Activated T-helper 2 cell treated with anti-CD3 and anti-CD28 coated beads, Interferon-gamma antibody, Interleukin-2, Interleukin-4, amounts not matched to agents 10 μg/mL and 5 μg/mL and 100 μg/mL, durations not matched to agents 14 hours and 24 hours and 36 hours (primary cell): ENCODE measurements at places on chromosomes 1 and 21. TPM values are rescaled to one million over a fixed set of nuclear protein-coding genes. Genes with fewer than 3 reads are reported as not detected.
A peak's percentile ranks its signal among the peaks of the same experiment; 100 is the strongest.

- no peak overlapping the region for H3K4me3 ChIP-seq
- no peak for DNase-seq
- H3K36me3 ChIP-seq: peaks cover 17% of the 10 kb centered on the region
- peak overlapping the region; percentile 29 for H3K27ac ChIP-seq
- H3K4me1 ChIP-seq: peaks cover 26% of the 10 kb centered on the region
Observed at GRCh38 chr21:36065497-36066036, 4.3 kb upstream of the CBR1 start.

- no peaks in the 10 kb centered on the region for H3K4me1 ChIP-seq
- no peak overlapping the region for H3K4me3 ChIP-seq
- H3K27ac ChIP-seq: no peak overlapping the region
- peaks cover 7% of the 10 kb centered on the region for H3K27me3 ChIP-seq
Observed at GRCh38 chr1:211638689-211639101, 36.7 kb downstream of the NEK2 start.

DNA sequence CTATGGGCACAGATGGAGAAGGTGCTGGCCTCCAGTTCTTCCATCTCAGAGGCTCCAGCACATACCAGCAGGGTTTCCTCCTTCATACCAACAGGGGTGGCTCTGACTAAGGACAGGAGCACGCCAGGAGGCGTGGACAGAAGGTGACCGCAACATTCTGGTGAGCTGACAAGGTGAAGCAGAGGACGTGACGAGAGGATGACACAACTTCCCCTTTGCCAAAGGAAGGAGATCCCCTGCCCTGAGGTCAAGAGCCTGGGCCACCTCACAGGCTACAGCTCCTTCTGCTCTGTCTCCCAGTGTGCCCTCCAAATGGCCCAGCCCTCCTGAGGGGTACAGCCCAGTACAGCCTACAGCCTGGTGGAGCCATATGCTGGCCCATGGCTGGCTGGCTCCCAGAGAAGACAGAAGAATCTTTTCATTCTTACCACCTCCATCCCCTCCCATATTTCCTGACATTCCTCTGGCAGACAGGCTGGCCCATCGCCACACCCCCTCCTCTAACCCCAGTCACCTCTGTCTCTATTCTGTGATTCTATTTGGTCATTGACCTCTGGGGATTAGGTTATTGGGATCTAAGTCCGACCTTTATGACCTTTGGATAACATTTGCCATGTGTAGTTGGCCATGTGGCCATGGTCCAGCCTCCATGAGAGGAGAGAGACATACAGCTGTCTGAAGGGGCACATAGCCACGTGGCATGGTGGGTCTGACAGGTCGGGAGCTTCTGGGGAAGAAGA, 5.1 kb upstream of the LAMB3 start:
- H3K27ac ChIP-seq: no peak overlapping the region
- no peak for DNase-seq
- H3K36me3 ChIP-seq: no peaks in the 10 kb centered on the region
- H3K4me1 ChIP-seq: peaks cover 39% of the 10 kb centered on the region
- no peak overlapping the region for H3K4me3 ChIP-seq

DNA sequence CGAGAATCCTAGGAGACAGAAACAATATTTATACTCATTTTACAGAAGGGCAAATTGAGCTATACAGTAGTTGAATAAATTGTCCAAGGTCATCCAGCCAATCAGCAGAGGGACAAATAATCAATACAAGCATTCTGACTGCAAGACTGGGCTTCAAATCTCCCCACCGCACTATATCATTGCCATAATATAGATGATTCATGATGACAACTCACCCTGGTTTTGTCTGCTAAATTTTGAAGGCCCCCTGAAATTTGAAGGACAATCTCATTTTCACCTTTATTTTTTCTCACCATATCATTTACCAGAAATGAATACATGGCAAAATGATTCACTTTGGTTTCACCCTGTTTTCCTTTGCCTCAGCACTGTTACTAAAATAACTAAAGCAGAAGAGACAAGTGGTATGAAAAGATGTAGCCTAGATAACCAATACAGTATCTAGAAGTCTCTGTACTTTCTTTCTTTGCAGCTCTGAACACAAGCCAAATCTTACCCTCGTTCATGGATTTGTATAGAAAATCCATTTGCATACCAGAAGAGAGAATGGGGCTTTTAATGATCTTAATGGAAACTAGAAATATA, 292.5 kb downstream of the TTLL7 start:
- H3K36me3 ChIP-seq: no peaks in the 10 kb centered on the region
- no peak overlapping the region for H3K4me3 ChIP-seq
- no peak for DNase-seq
- no peak overlapping the region for H3K27ac ChIP-seq

- H3K4me3 ChIP-seq: no peak overlapping the region
- H3K4me1 ChIP-seq: peaks cover 4% of the 10 kb centered on the region
- no peaks in the 10 kb centered on the region for H3K36me3 ChIP-seq
- no peak for DNase-seq
- no peak overlapping the region for H3K27ac ChIP-seq
- H3K27me3 ChIP-seq: peaks cover 3% of the 10 kb centered on the region
Observed at GRCh38 chr1:26025517-26025916, 3.9 kb downstream of the EXTL1 start.

DNA sequence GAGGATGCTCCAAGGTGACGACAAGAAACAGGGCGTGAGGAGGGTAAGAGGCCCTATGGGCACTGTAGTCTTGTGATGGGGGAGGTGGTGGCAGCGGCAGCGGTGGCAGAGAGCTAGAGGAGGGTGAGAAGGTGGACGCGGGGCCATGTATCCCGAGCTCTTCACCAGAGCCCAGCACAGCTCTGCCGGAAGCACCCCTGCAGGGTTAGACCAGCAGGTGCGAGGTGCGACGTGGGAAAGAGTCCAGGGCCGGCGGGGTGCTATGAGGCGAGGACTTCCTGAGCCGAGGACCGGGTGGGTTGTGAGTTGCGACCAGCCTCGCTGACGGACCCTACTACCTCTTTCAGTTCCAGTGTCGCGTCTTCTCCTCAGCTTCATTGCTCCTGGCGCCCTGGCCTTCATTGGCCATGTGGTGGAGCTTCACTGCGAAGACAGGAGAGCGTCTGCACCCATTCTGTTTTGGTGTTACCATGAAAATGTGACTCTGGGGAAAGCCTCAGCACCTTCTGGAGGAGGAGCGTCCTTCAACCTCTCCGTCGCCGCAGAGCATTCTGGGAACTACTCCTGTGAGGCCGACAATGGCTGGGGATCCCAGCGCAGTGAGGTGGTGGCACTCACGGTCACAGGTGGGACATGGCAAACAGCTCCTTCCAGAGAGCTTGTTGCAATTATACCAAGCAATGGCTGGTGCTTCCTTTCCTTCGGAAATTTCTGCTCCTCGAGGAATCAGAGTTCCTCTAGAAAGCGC, 67.9 kb upstream of the KIRREL1 start:
- H3K4me3 ChIP-seq: no peak overlapping the region
- H3K4me1 ChIP-seq: no peaks in the 10 kb centered on the region
- no peaks in the 10 kb centered on the region for H3K36me3 ChIP-seq
- H3K27ac ChIP-seq: no peak overlapping the region
- no peak for DNase-seq
- H3K27me3 ChIP-seq: peaks cover 1% of the 10 kb centered on the region

GRCh38 chr1:40796939-40797667, 13.5 kb downstream of the KCNQ4 start:
- H3K27me3 ChIP-seq: no peaks in the 10 kb centered on the region
- H3K36me3 ChIP-seq: no peaks in the 10 kb centered on the region
- peaks cover 38% of the 10 kb centered on the region for H3K4me1 ChIP-seq
- no peak overlapping the region for H3K4me3 ChIP-seq

GRCh38 chr1:10213186-10213705, 2.9 kb downstream of the KIF1B start:
- H3K27me3 ChIP-seq: peaks cover 2% of the 10 kb centered on the region
- H3K4me1 ChIP-seq: peaks cover 55% of the 10 kb centered on the region
- H3K27ac ChIP-seq: no peak overlapping the region
- no peaks in the 10 kb centered on the region for H3K36me3 ChIP-seq

GRCh38 chr1:152959801-152960451, 10.5 kb upstream of the SPRR4 start:
- no peak overlapping the region for H3K27ac ChIP-seq
- no peak overlapping the region for H3K4me3 ChIP-seq
- H3K4me1 ChIP-seq: peaks cover 2% of the 10 kb centered on the region
- no peak for DNase-seq

DNA sequence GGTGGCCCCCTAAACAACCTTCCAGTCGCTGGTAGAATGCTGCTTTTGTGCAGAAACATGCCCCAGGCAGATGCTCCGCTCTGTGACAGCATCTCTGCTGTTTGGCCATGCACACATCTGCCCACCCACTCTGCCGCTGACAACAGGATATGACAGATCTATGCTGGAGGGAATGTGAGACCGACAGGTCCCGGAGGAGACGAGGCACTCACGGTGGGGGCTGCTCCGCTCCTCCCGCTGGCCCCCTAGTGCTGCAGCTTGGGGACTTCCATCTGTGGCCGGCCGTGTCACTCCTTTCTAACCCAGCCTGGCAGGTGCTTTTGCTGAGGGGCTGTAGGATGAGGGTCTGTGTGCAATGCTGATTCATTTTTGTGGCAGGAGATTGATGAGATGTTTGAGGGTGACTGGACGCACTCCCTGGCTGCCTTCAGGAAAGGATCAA, 49.1 kb upstream of the DMRTB1 start:
- no peak overlapping the region for H3K4me3 ChIP-seq
- peaks cover 53% of the 10 kb centered on the region for H3K4me1 ChIP-seq
- peak overlapping the region; percentile 71 for H3K27ac ChIP-seq
- H3K36me3 ChIP-seq: no peaks in the 10 kb centered on the region

DNA sequence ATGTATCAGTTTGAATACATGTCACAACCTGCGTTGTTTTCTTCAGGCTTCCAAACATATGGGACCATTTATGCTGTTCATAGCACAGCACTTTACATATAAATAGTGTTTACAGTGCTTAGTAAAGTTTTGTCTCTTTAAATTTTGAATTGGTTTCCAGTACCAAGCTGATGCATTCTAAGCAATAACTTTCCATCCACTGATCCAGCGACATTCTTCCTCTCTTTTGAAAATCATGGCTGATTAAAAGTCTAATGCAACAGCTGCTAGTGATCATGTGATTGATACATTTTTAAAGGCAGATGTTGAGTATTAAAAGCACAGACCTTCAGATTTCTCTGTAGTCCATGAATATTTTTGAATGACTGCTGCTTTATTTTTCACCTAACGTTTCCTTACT, 154.9 kb downstream of the PTPRC start:
- H3K27me3 ChIP-seq: no peaks in the 10 kb centered on the region
- no peak for DNase-seq
- peaks cover 14% of the 10 kb centered on the region for H3K36me3 ChIP-seq
- no peak overlapping the region for H3K4me3 ChIP-seq

DNA sequence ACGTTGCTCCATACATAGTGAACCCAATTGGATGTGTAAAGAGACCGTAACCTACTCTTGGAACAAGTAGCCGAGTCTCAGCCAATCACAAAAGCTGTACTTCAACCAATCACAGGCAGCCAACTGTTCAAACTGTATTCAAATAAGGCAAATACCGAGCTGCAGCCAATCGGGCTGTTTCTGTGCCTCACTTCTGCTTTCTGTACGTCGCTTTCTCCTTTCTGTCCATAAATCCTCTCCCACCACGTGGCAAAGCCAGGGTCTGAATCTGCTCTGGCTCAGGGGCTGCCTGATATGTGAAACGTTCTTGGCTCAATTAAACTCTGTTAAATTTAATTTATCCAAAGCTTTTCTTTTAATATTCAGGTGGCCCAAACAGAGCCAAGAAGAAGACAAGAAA, 210.3 kb downstream of the URB2 start:
- H3K4me3 ChIP-seq: no peak overlapping the region
- H3K36me3 ChIP-seq: no peaks in the 10 kb centered on the region
- H3K27me3 ChIP-seq: peaks cover 12% of the 10 kb centered on the region
- H3K4me1 ChIP-seq: no peaks in the 10 kb centered on the region
- no peak overlapping the region for H3K27ac ChIP-seq

DNA sequence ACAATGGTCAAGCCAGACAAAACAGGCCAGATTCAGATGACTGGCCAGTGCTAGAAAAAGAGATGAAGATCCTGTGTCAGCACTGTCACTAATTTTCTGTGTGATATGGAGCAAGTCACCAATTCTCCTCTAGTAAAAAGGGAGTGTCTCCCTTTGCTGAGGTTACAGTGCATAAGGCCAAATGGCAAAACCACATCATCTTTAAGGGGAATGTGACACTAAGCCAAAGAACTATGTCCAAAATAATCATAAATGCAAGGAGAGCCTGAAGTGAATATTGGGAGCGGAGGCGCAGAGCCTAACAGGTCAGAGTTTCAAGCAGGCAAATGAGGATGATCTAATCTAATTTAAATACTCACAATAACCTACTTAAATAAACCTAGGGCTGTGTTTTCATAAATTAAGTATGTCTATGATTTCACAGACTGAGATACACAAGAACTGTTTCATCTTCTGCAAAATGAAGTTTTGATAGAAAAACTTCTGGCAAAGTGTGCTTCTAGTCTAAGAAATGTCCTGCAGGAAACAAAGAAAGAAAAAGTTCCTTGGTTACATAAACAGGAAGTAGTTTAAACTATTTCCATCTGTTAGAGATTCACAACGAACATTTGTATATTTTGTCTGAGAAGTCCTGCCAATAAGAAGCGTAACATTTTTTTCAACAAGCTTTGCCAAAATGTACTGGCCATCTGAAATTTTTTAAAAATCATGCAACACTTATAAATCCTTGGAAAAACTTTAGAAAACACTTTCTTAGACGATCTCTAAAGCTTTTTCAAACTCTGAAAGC, 290.2 kb downstream of the LRRC40 start:
- no peaks in the 10 kb centered on the region for H3K4me1 ChIP-seq
- DNase-seq: no peak

- no peaks in the 10 kb centered on the region for H3K36me3 ChIP-seq
- H3K27ac ChIP-seq: no peak overlapping the region
- no peak overlapping the region for H3K4me3 ChIP-seq
- no peak for DNase-seq
- H3K27me3 ChIP-seq: peaks cover 18% of the 10 kb centered on the region
Observed at GRCh38 chr1:16191916-16192546, 20.4 kb downstream of the ARHGEF19 start.

DNA sequence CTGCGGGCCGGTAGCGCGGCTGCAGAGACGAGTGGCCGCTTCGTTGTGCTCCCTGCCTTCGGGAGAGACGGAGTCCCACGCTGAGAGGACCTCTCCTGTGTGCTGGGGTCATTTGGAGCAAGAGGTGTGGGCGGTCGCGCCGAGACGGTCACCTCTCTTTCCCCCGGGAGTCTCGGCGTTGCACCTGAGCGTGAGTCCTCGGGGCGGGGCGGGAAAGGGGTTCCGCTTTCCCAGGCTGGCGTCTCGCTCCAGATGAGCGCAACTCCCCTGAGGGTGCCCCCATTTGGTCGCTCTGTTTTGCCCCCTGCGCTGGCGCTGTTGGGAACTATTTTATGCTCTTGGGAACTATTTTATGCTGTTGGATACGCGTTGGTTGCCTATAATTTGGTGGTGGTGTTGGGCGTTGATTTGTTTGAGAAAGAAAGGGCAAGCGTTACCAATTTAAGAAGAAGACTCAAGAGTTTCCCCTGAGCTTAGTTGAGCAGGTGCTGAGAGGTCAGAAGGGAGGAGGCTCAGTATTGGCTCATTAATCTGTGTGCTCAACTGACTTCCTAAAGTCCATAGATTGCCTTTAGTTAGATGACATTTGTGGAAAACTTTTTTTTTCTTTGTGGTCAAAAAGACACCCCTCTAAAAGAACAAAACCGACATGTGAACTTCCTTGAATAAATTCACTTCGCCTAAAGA, 683 bp downstream of the LRRC8B start:
- peak; percentile 32 for DNase-seq
- no peaks in the 10 kb centered on the region for H3K27me3 ChIP-seq
- H3K4me1 ChIP-seq: peaks cover 35% of the 10 kb centered on the region

Gene CDA
- not detected in 2 replicates for total RNA-seq

Gene LDLRAD1
- not detected in 2 replicates for total RNA-seq

Gene TMEM240
- total RNA-seq: 0.25 and 0.48 TPM in 2 replicates

Gene TCHH
- total RNA-seq: 0.02 TPM in 1 of 2 replicates, not detected in the other
